Globus pallidus (tissue), 1 donor: ENCODE measurements at places on chromosomes 3 and 15.
A peak's percentile ranks its signal among the peaks of the same experiment; 100 is the strongest.

GRCh38 chr15:27672537-27672936 lies 426.6 kb downstream of the OCA2 start:
- DNase-seq: no peak

GRCh38 chr3:177992993-177993970 lies 543.0 kb upstream of the KCNMB2 start:
- DNase-seq: no peak

GRCh38 chr3:113441051-113441770 lies at the start of gene CFAP44:
TSS of gene CFAP44 (minus strand) at chr3:113441493. CDS start at chr3:113433664, 7,829 bp downstream.
- DNase-seq: peak; percentile 54

DNA sequence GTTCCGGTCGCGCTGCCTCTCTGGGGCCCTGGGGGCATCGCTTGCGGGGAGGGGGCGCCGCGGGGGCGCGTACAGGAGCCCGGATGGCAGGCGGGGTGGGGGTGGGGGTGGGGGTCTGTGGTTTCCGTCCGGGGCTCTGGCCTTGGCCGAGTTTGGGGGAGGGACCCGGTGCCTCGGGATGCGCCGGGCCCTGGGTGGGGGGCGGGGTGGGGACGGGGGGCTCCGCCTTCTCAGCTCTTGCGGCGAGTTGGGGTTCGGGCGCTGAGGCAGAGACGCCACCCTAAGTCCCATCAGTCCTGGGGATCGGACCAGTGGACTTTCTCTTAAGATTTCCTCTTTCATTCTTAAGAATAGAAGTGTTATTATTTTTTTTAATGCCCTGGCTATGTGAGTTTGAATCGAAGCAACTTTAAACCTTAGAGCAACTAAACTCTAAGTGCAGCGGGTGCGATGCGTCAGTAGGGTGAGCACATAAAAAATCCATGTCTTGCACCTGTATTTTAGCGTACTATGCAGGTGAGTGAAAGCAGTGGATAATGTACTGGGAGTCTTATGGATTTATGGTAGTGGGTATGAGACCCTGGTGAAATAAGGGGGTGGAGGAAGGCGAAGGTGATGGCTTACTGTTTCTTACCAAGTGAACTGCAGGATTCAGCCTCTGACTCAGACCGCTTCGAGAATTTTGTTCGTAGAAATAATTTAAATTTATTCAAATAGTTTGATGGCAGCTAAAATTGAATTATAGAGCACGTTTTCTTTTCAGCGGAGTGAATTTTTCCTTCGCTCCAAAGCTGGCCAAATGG lies 762 bp downstream of the CTNNB1 start:
- peak; percentile 32 for DNase-seq

- DNase-seq: no peak
These were observed 134.8 kb downstream of the DUT start for GRCh38 chr15:48466079-48466478.
